Activated CD4-positive, alpha-beta T cell treated with anti-CD3 and anti-CD28 coated beads, Interleukin-2, amount 50 U/mL, for 48 hours (primary cell): ENCODE measurements at places on chromosomes 7 and 10.

DNA sequence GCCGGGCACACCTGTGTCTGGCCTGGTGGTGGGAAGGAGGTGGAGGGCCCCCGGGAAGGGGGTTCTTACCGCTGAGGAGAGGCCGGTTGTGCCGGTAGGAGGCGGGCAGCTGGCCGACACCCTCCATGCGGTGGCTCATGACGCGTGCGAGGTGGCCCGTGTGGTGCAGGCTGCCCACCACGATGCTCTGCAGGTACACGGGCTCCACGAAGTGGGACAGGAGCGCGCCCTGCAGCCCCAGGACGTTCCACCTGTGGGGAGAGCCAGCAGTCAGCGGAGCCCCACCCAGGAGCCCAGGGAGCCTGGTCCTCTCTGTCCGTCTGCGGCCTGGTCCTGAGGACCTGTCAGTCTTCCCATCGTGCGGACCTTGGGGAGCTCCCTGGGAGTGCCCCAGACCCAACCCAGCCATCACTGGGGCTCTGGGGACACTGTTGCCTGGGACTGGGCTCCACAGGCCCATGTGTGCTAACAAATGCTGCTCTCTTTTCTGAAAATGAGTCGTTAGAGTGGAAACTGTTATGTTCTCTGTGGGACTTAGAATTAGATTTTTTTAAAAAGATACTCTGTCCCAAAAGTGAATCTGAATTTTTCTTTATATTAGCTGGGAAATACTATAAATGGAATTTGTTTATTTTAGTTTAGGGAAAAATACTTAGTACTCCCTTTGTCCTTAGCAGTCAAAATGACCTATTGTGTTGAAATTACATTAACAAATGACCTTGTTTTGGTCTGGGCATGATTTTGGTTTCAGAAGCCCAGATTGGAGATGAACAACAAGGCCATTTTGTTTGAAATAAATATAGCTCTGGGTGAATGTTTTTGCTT is 143.9 kb downstream of the WDR37 start:
- no peak for DNase-seq

DNA sequence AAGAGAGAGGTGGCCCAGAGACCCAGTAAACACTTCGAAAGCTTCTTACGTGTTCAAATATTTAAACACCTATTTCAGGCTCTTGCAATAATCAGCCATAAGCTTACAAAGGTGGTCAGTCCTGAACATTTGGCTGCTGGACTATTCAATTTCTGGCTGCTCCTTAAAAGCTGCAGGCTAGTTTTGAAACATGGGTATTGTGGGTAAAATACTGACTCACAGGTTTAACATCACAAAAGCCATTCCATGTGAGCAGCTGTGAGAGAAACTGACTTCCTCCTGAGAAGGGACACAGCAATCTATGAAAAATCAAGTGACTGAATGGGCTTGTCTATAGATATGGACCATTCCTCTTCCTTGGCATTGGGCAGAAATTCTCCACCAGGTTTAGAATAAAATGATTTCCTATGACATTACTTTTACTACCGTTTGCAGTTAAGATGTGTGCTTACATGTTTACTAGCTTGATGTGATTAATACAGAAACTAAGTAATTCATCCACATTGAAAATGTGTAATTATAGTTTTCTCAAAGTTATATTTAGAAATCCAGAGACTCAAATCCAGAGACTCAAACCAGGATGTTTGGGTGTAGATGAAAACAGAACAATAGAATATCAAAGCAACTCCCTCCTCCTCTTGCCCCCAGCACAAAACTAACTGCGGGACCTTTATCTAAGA is 252.3 kb downstream of the GATA3 start:
- no peak for DNase-seq

DNA sequence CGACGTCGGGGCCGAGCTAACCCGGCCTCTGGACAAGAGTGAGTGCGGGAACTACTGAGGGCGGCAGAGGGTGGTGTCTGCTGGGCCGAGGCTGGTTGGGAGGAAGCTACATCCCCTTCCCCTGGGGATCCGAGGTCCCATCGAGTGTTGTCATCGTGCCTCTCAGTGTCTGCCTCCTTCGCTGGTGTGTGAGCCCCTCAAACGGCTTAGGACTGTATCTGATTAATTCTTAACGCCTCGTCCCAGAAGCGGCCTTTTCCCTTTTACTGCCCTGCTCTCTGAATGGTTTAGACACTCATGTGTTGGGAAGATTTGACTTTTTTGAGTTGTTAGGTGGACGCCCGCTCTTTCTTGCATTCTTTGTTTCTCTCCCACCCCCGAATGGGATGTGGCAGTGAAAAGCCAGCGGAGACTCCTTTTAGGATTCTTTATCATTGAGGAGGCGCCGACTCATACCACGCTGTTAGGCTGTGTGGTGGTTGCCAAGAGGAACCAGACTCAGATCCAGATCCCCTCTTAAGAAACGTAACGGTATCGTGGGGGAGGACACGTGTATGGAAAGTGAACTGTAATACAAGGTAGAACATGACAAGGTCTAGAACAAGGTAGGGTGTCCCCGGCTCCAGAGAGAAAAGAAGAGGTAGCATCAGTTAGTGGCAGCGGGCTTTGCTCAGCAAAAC is 631 bp downstream of the SUPV3L1 start:
- peak; percentile 18 for DNase-seq

DNA sequence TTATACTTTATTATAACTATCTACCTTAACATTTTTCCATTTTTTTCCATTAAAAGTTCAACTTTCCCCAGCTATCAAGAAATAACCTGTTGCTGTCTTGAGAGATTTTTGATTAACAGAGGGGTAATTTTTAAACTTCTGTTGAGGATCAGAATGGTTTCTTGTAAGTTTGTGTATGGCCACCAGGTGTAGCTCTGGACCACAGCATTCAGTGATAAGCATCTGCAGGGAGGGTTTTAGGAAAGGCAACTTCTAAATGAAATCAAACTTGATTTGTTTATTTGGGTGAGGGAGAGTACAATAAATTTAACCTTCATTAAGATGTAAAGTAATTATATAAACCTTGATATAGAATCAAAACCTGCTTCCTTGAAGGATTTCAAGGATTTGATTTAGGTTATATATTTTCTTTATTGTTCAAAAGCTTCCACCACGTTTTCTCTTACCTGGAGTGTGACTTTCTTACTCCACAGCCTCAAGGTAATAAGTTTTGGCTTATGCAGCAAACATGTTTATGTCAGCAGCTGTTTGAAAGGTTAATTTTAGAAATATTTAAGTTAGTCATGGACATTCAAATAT is 153.3 kb downstream of the STK31 start:
- peak; percentile 2 for DNase-seq

DNA sequence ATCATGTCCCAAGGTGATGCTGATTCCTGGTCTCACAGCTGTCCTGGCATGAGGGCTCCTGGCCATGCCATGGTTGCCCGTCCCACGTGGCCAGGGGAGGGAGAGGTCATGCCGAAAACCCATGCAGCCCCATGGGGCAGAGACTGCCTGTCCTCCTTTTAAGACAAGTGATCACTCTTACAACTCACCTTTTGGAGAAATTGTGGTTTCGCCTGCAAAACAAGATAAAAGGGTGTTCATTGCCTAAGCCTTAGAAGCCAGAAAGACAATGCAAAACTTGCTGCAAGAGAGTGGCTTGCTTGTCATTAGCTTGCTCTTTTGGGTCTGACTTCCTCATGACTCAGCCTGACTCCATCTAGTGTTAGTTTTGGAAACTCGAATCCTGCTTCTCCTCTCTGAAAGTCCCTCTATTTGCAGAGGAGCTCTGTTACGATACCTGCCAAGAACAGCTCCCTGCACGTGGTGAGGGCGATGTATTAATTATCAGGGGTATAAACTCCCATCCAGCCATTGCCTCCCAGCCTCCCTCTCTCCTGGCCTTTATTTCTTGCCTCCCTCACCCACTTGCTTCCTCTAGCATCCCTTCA is 26.7 kb downstream of the TMEM273 start:
- no peak for DNase-seq

DNA sequence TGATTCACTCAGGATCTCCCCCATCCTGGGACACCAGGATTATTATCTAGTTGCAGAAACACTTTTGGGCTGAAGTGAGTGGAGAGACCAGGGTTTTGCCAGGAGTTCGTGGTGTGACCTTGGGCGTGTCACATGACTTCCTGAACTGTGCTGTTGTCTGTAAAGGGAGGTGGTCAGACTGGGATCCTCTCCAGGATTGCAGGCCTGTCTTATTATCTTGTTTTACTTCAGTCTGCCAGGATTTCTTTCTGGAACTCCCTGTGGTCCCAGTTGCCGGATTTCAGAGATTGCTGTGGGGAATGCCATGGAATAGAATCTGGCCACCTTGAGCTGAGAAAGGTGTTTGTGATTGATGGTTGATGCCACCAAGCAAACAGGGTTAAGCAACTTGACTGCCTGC is 35.8 kb downstream of the CRCP start:
- no peak for DNase-seq

DNA sequence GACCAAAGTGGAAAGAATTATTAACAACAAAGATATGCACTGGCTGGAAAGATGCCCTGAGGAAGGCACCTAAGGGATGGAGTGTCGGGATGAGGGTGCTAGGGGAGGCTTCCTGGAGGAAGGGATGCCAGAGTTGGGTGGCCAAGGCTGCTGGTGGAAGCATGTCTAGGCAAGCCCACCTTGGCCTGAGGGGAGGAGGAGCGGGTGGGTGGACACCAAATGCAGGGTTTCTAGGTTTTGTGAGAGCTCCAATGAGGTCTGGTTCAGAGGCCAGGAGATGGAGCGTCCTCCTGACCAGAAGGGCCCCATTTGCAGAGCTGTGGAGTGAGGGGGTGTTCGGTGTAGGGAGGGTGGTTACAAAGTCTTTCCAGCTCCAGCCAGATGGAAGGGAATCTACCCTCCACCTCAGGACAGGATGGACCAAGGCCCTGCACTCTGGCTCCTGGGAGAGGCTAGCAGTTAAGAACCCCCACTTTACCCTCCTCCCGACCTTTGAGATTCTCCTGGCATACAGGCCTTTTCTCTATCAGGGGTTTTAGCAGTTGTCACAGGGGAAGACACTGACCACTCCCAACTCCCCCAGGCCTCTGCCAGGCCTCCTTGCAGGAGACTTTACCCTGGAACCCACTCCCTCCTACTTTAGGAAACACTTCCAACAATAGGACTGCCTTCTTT is 3.0 kb upstream of the DDIT4 start:
- DNase-seq: no peak

- DNase-seq: no peak
Observed at GRCh38 chr7:87328281-87328680, 17.2 kb upstream of the CROT start.

- no peak for DNase-seq
Observed at GRCh38 chr7:143303733-143304132, 12.2 kb upstream of the CLCN1 start.

GRCh38 chr10:80465839-80466590 is 11.9 kb downstream of the TSPAN14 start:
- DNase-seq: no peak

DNA sequence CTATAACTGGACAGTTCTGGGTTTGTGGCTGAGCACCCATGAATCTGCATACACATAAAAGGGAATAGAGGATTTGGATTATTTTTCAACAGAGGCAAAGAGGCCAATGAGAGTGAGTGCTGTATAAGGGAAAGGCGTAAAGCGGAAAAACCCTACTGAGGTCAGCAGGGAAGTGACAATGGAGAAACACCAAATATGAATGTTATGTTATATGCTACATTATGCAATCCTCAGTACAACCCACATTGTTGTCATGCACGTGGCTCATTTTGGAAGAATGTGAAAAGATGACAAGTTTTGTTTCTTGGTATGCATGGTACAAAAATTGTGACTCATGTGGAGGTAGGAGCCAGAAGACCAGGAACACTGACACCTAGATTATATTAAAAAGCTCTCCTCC is 113.6 kb upstream of the AMPH start:
- DNase-seq: no peak

- no peak for DNase-seq
Observed at GRCh38 chr7:116324582-116324981, 114.2 kb downstream of the TES start.

DNA sequence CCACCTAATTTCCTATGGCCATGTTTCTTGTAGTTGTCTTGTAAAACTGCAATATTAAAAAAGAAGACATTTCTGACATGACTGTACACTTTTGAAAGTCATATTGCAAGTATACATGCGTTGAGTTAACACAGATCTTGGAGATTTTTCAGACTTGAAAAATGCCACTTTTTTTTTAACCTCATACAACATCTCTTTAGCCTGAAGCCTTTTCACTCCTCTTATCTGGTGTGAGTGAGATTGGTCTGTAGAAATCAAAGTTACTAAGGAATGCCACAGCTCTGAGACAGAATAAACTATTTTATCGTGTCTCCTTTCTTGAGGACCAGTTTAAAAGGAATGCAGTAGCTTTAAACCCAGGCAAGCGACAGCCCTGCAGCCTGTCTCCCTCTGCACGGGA is 43.9 kb upstream of the NEUROD6 start:
- no peak for DNase-seq

DNA sequence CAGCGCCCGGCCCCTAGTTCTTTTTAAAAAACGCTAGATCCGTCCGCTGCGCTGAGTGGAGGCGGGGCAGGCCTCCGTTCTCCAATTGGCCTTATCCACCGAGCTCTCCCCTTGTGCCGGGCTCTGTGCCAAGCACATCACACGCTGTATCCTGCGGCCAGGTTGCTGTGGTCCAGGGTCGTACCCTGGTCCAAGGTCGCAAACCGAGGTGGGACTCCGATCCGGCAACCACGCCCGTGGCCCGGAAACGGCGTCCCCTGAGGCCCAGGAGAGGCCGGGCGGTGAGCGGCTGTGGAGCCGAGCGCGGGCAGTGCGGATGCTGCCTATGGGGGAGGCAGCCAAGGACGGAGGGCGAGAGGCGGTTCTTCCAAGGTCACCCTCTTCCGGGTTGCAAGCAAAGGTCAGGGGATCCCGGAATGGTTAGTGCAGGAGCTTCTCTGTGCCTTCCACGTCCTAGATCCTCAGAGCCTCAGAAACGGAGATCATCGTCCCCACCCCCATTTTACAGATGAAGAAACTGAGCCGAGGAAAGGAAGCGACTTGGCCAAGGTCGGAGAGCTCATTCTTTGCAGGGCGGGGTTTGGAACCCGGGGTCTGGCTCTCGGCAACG is 72.4 kb upstream of the LRRC4 start:
- peak; percentile 25 for DNase-seq

GRCh38 chr10:37872283-37872682 is 14.9 kb upstream of the ZNF248 start:
- no peak for DNase-seq

- no peak for DNase-seq
Observed at GRCh38 chr7:104978460-104978859, 35.5 kb upstream of the KMT2E start.

GRCh38 chr7:23107781-23108180 is 2.2 kb downstream of the KLHL7 start:
- no peak for DNase-seq
